ENCODE measurements at places on chromosomes 16 and 17. TPM values are rescaled to one million over a fixed set of nuclear protein-coding genes. Genes with fewer than 3 reads are reported as not detected.
A peak's percentile ranks its signal among the peaks of the same experiment; 100 is the strongest.

DNA sequence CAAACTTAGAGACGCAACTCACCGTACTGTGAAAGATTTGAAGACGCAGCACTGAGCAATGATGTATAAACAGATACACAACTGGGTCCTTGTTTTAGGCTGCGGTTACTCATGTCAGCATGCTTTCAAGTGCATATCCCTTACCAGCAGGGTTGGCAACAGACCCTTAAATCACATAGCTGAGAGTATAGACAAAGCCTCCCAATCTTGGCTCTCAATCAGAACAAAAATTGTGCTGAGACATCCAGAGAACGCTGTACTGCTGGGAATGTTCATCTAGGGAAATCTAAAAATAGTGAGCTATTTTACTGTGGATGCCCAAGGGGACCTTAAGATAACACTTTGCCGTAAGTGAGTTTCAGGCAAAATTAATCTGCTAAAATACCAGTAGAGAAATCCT, 84.4 kb upstream of the NUDT7 start:
- no peak for DNase-seq

DNA sequence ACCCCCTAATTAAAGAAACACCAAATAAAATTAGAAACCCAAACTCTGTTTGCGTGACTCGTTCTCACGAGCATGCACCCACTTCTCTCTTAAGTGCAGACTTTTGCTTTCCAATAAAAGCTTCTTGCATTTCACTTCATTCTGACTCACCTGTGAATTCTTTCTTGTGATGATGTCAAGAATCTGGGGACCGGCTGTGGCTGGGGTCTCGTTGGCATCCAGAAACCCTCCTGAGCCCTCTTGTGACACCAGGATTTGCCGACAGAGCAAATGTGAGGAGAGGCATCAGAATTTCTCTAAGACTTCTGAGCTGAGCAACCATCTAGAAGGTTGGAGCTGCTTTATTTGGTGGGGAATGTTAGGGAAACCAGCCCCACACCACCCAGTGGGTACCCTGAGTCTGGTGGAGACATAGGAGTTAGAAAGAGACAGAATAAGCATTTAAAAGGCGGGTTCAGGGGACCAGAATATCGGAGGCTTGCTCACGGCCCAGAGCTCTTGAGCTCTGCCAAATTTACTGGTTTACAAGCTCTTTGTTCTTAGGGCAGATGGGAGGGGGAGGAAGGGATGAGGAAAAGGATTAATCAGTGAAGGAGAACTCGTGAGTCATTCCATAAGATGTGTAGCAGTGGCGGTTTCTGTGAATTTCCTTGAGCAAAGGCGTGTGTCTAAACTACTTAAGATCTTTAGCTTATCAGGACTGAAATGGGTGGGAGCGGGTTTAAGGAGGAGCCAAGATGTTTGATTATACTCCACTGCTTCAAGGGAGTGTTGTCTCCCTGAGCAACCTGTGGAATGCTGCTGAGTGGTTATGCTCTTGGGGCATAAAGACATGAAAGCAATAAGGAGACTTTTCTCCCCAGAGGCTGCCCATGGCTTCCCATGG, 24.2 kb upstream of the TMC5 start:
- DNase-seq = peak; percentile 81

- DNase-seq = peak; percentile 44
Measured at GRCh38 chr16:2473999-2474876, 689 bp upstream of the TBC1D24 start.

- DNase-seq = no peak
Measured at GRCh38 chr16:84574191-84574590, 43.7 kb downstream of the COTL1 start.

DNA sequence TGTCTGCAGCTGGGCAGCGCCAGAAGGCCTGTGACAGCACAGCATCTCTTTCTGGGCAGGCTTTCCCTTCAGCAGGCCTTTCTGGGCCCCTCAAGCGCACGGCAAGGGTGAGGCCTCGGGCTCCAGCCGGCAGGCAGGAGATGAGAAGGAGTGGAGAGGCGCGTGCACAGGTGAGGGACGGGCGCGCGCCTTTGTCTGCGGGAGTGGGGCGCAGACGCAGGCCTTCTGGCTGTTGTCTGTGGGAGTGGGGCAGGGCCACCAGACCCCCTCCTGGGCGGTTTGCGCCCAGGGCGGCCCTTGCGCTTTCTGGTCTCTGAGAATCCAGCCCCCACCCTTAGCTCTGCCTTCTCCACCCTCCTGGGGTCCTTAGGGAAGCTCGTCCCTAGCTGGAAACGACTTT, 6.5 kb downstream of the ZNF205 start:
- no peak for DNase-seq

DNA sequence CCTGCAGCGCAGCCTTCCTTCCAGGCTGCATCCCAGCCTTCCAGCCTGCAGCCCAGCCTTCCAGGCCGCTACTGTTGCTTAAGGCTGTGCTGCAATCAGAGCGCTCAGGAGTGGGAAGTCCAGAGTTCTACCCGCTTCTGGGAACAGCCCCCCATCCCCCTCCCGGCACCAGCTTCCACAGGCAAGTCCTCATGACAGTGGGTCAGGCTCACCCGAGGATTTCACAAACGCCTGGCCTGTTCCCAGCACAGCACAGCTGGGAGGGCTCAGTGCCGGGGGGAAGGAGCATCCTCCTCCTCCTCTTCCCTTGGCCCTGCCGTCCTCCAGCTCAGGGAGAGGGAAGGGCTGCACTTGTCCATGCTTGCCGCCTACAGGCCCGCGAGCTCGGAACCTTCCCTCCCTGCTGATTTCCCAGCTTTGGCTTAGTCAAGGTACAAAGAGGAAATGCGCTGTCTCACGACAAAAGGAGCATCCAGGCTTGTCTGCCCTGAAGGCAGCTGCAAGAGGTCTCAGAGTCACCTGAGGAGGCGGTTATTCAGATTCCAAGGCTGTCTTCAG, 8.3 kb downstream of the SOCS3 start:
- peak; percentile 100 for DNase-seq

GRCh38 chr17:65785109-65785508, 223.7 kb upstream of the AXIN2 start:
- peak; percentile 91 for DNase-seq

- DNase-seq = no peak
Measured at GRCh38 chr16:84299734-84300440, 5.2 kb downstream of the WFDC1 start.

DNA sequence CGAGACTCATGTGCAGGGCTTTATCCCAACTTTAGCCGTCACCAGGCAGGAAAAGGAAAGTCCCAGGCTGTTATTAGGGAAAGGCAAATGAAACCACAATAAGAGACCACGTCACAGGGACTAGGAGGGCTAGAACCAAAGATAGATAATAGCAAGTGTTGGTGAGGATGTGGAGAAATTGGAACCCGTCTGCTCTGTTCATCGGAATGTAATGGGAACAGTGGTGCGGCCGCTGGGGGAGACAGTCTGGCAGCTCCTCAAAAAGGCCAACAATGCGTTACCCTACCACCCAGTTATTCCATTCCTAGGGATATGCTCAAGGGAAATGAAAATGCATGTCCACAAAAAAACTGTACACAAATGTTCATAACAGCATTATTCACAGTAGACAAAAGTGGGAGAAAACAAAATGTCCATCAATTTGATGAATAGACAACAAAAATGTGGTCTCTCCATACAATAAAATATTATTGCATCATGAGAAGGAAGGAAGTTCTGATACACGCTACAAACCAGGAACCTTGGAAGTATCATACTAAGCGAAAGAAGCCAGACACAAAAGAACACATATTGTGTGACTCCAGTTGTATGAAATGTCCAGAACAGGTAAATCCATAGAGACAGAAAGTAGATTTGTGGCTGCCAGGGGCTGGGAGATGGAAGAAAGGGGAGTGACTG, 19.5 kb upstream of the USP10 start:
- no peak for DNase-seq

- no peak for DNase-seq
Measured at GRCh38 chr17:73203788-73204479, 11.1 kb downstream of the COG1 start.

- peak; percentile 82 for DNase-seq
Measured at GRCh38 chr16:31880322-31880979, 6.8 kb downstream of the ZNF267 start.

DNA sequence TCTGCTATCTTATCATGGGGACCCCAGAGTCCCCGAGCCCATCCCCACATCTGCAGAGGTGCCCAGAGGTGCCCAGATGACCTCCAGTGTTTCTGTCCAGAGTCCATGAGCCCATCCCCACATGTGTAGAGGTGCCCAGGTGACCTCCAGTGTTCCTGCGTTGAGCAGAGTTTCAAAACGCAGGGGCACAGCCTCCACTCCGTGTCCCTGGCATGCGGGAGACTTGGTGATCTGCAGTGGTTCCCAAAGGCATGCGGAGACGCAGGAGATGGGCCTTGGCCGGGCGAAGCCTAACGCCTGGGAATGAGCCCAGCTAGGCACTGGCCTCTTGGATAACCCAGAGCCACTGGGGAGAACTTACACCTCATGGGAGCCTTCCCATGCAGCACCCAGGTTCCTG, 41.3 kb downstream of the COX4I1 start:
- no peak for DNase-seq

DNA sequence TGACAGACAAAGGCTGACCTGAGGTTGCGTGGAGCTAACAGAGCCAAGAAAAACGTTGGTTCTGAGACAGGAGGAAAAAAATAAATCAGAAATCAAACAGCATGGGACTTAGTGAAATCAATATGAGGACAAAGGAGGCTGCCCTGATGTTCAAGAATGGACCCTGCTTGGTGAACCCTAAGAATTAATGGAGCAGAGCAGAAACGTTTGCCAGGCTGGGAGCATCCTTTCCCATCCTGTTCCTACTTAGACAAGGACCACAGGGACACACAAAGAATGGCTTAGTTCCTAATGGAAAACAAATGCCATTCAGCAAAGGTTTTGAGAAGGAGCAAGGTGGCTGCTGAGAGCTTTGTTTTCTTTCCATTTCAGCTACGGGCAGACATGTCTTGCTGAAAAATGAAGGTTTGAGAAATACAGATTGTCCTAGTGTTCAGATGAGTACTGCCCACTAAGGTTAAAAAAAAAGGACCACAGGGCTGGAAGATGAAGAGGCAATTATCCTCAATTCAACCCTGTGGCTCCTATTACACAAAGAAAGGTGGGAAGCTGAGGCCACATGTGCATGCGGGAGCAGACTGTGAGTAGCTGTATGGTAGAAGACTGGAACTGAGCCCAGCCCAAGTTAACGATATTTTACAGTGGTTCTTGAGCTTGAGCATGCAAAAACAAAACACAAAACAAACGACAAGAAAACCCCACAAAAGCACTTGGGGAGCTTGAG, 230.1 kb downstream of the SLC39A11 start:
- DNase-seq = peak; percentile 12

- DNase-seq = no peak
Measured at GRCh38 chr16:67547423-67548264, 14.7 kb upstream of the CTCF start.

GRCh38 chr16:86862595-86863280, 284.4 kb downstream of the FOXL1 start:
- DNase-seq = no peak

DNA sequence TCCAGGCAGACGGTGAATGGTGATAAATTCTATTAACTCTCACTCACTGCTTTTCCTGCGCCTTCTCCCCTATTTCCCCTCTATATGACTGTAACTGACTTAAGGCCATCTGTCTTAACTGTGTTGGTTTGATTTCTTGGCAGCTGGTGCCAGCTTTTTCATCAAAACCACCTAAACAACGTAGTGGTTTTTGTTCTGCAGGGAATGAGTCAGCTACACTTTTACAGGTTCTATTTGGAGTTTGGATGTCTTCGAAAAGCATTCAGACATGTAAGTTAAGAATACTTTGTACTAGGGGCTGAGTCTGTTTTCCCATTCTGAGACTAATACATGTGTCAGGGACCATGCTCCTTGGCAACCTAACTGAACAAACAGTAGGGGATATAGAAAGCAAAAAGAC, 8.5 kb downstream of the REXO5 start:
- no peak for DNase-seq

GRCh38 chr16:75248142-75248535, 3.3 kb downstream of the BCAR1 start:
- DNase-seq = peak; percentile 67

- no peak for DNase-seq
Measured at GRCh38 chr16:11290102-11290893, 9.2 kb upstream of the PRM1 start.

- DNase-seq = peak; percentile 84
Measured at GRCh38 chr17:50037321-50038107, 18.4 kb upstream of the ITGA3 start.

DNA sequence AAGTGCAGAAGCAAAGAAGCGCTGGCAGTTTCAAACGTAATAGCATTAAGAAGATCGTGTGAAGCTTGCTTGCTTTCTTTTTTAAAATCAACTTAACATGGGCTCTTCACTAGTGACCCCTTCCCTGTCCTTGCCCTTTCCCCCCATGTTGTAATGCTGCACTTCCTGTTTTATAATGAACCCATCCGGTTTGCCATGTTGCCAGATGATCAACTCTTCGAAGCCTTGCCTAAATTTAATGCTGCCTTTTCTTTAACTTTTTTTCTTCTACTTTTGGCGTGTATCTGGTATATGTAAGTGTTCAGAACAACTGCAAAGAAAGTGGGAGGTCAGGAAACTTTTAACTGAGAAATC, 17.4 kb upstream of the RAB11FIP4 start:
- DNase-seq = no peak

- no peak for DNase-seq
Measured at GRCh38 chr16:51168755-51169154, 17.7 kb upstream of the SALL1 start.

The CDRT15L2 gene
- total RNA-seq = not detected

The SLC47A1 gene
- total RNA-seq = 0.86 TPM

The CORO6 gene
- 7.4 TPM for total RNA-seq

The SEZ6 gene
- not detected for total RNA-seq

The ABI3 gene
- 1.7 TPM for total RNA-seq

The PRKCA gene
- 60.5 TPM for total RNA-seq

The FNDC8 gene
- not detected for total RNA-seq

The SLC26A11 gene
- 12.5 TPM for total RNA-seq

The HBQ1 gene
- not detected for total RNA-seq

The GRB7 gene
- total RNA-seq = 0.97 TPM

The MIEF2 gene
- 16.4 TPM for total RNA-seq

The CACNG5 gene
- not detected for total RNA-seq

The VASN gene
- total RNA-seq = 133 TPM

The SLFN12 gene
- 47.9 TPM for total RNA-seq
